ENCODE measurements at places on chromosomes 12 and 14. TPM values are rescaled to one million over a fixed set of nuclear protein-coding genes. Genes with fewer than 3 reads are reported as not detected.

DNA sequence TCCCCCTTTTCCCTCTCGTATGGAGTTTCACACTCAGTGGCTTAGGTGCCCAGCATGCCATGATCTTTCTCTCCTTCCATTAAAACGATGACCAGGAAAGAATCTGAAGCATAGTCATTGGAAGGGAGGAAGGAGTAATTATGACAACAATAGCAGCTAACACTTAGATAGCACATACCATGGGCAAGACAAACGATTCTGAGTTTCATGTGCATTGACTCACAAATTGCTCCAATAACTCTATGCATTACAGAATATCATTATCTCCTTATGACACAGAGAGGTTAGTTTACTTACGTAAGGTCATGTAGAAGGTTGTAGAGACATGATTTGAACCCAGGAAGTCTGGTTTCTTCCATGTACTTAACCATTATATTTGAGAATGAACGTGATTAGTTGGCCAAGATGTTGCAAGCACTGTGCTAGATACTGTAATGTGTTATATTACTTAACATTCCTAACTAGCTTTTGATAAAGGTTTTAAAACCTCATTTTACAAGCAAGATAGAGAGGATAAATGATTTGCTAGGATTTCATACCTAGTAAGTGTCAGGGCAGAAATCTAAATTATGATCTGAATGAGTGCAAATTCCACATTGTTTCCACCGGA, 162.4 kb downstream of the CAND1 start:
- DNase-seq, result no peak

DNA sequence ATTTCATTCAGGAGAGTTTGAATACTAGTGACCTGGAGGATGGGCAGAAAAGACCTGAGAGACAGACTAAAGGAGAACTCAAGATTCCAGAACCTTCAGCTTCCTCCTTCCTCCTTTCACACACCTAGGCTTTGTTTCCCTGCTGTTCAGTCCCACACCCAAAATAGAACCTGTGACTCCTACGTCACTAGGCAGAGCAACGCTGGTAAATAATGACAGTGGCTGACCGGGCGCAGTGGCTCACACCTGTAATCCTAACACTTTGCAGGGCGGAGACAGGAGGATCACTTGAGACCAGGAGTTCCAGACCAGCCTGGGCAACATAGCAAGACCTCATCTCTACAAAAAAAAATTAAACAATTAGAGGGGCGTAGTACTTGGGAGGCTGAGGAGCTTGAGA, 166.4 kb upstream of the FKBP4 start:
- no peak for DNase-seq

DNA sequence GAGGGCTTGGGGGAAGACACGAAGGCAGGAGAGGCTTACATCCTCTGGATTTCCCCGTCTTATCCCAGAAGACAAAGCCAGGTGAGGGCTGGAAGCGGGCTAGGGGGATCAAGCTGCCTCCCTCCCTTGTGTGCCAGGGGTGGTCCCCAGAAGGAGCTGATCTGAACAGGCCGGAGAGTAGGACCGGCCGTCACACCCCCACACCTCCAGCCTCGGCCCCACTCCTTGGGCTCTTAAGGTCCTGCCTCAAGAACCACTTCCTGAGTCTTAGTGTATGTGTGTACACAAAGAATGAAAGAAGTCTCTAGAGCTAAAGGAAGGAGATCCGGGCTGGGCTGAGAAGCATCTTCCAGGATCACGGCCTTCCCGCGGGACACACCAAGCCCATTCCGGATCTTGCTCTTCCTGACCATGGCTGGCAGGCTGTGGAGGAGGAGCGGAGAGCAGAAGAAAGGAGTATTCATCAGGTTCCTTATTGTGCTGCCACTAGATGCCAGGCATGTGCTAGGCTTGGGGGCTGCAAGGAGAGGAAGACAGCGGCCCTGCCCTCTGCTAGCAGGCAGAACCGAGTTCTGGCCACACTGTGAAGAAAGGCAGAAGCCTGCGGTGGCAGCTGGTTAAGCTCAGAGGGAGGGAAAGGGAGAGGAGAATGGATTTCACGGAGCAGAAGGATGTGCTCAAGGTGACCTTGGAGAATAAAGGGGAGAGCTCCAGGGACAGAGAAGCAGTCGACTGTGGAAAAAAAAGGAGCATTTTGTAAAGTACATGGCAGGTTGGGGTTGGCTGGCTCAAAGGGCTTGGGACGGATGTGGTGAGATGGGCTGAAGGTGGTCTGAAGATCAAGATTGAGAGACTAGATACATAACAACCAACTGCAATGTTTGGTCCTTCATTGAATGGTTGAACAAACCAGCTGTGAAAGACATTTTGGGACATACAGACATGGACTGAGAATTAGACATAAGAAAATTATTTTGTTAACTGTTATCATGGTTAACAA, 1.3 kb upstream of the CD63 start:
- DNase-seq, result peak; percentile 38

DNA sequence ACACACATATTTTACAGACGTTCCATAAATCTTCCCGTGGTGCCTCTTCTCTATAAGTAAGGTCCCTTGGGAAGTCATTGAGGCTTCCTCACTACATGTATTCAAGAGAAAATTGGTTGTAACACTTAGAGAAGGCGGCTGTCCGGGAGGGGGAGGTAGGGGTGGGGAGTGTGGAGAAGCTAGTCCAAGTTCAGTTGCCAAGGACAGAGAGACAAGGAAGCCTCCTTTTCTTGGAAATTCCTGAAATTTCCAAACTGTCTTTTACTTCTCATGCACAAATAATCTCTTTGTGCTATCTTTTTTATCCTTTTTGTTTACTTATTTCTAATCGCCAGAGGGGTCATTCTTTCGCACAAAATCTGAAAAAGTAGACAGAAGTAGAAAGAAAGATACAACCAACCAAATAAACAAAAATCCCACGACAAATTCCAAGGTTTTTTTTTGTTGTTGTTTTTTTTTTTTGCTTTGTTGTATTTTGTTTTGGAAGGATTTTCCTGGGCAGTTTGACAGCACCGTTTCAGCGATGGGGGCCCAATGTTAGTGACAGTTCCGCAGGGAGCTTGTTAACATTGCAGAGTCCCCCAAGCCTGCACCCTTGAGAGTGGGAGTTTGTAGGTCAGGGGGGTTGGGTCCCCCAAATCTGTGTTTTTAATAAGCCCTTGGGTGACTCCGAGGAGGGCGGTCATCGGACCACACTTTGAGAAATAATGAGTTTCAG, 45.2 kb downstream of the MAP1LC3B2 start:
- no peak for DNase-seq

ACRBP gene
- 2.3 TPM for total RNA-seq

MAX gene
- total RNA-seq, result 73.2 TPM

MORN3 gene
- total RNA-seq, result 1.5 TPM

GRCh38 chr12:47032644-47033043, 46.8 kb upstream of the PCED1B start:
- DNase-seq, result no peak

CARMIL3 gene
- 3.9 TPM for total RNA-seq

DNA sequence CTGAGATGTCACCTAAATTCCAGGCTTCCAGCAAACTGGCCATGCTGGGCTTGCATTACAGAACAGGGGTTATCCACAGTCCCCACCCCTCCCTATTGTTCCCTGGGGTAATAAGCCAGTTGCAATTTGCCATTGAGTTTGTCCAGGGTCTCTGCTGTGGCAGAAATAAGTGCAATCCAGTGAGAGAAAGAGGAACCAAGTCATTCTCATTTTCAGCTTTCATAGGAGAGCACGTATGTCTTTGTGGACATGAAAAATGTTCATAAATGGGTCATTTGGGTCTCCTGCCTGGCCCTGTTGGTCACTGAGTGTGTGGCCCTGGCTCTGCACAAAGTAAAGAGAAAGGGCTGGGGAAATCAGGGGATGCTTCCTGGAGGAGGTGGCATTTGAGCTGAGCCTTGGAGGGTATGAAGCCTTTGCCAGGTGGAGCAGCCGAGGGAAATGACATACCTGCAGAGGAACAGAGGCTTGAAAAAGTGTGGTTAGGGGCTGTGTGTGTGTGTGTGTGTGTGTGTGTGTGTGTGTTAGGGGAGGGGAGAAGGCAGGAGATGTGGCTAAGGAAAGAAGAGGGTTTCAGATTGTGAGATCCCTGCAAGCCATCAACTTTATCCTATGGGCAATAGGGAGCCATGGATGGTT, 29.3 kb downstream of the CMKLR1 start:
- DNase-seq, result no peak

TUBA1A gene
- 81.6 TPM for total RNA-seq

DNA sequence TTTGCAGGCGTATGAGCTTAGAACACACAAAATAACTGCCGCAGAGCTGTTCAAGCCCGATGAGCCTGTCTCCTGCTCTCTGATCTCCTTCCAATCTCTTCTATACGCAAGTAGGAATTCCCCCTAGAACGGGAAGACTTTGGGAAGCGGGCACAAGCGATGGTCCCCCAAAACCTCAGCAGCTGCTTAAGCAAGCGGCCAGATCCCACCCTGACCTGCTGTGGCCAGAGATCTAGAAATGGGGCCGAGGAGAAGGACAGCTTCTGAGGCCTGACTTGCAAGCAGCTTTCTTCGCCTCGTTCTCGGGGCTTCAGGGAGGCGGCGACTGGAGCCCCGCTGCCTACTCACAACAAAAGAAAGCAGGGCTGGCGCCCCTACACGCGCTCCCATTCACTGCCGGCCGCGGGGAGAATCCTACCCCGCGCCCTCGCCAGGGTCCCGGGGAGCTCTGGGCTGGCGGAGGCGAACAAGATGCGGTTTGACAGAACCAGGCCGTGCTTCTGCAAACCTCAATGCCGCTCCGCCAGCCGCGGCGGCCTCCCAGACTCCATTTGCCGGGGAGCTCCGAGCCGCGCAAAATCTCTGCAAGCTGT, 922 bp downstream of the TBX5 start:
- DNase-seq, result no peak

GRCh38 chr12:81229759-81230158, 151.9 kb downstream of the ACSS3 start:
- DNase-seq, result no peak

DNA sequence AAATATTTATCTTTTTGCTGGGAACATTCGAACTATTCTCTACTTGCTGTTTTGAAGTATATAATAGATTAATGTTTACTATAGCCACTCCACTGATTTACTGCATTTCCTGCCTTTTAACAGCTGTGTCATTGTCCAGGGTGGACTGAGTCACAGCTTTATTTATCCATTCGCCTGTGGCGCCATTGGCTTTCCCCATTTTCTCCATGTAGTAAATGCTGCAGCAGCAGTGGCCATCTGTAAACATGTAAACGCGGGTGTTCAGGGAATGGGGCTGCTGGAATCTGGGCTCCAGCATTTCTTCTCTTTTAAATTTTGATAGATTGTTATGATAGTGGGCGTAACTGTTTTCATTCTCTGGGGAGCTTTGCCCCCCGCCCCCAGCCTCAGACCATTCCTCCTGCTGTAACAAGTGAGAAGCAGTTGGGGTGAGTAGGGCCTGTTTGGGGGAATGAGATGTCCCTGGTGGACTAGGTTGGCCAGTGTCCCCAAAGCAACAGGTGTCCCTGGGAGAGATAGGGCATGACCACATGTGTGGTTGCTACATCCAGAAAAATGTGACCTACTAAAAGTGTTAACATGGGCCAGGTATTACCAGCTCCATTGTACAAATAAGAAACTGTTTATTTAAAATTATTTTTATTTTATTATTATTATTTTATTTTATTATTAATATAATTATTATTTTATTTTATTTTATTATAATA, 32.9 kb downstream of the RIN3 start:
- DNase-seq, result no peak

GRCh38 chr12:13102461-13103195, 839 bp downstream of the GSG1 start:
- DNase-seq, result no peak

GRCh38 chr12:52231305-52232202, 1.5 kb upstream of the KRT7 start:
- no peak for DNase-seq

GPR162 gene
- total RNA-seq, result 4.3 TPM

- no peak for DNase-seq
These were observed 60.8 kb upstream of the REP15 start for GRCh38 chr12:27635349-27635972.

- peak; percentile 60 for DNase-seq
These were observed 480 bp downstream of the SCAF11 start for GRCh38 chr12:45989721-45990467.

ADAM20 gene
- total RNA-seq, result 0.96 TPM

DNA sequence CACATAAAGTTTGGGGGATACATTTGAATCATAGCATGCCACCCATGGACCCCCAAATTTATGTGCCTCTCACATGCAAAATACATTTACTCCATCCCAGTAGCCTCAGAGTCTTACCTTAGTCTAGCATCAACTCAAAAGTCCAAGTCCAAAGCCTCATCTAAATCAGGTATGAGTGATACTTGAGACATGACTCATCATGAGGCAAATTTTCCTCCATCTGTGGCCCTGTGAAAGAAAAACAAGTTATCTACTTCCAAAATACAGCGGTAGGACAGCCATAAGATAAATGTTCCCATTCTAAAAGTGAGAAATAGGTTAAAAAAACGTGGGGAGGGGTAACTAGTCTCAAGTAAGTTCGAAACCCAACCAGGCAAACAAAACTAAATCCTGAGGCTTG, 444.2 kb downstream of the SNAPC1 start:
- no peak for DNase-seq

- DNase-seq, result no peak
These were observed 210.4 kb upstream of the NUDT4 start for GRCh38 chr12:93167331-93167730.

DNA sequence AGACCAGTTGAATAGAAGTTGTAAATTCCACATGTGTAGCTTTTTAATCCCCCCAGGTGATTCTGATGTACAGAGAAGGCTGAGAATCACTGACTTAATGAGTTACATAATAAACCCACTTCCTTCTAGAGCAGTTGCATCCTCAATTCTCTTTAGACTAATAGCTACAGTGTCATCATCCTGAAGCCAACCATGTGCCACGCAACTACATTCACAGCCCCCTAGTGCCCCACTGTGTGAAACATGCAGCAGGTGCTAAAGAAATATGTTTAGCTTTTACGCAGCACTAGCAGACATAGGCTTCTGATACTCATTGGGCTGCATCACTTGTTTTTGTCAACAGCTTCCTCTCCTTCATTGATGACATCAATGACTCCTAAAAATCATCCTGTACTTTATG, 1168.3 kb downstream of the BCL11B start:
- DNase-seq, result no peak

DNA sequence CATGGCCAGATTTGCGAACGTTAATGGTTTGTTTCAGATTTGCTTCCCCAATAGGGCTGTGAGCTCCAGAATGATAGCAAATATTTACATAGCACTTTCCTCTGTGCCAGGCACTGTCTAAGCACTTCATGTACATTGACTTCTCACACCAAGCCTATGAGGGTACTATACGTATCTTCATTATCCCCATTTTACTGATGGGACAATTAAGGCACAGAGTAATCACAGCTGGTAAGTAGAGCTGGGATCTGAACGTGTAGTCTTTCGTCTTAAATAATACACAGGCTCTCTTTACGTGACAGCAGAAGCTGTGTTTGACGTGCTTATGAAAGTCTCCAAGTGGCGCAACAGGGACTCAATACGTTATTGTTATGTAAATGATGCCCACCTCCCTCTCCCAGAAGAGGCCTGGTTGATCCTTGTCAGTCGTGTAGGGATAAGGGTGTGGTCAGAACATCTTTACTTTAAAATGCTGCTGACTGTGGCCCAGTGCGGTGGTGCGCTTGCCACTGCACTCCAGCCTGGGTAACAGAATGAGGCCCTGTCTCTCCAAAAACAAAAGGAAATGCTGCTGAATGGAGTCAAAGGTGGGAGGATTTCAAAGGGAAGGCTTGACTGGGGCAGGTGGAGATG, 66.3 kb upstream of the TCL1B start:
- DNase-seq, result no peak

GRCh38 chr12:75735853-75736252, 224.4 kb upstream of the KRR1 start:
- no peak for DNase-seq

GRCh38 chr14:21748869-21749303, 75.3 kb upstream of the OR4E1 start:
- DNase-seq, result peak; percentile 29
